Glutamatergic neuron (in vitro differentiated cells): ENCODE measurements at places on chromosomes 6 and 20.

- H3K4me3 ChIP-seq, result peak overlapping the region; percentile 95
- H3K27ac ChIP-seq, result no peak overlapping the region
- H3K36me3 ChIP-seq, result no peaks in the 10 kb centered on the region
- H3K4me1 ChIP-seq, result peaks cover 5% of the 10 kb centered on the region
- peak; percentile 40 for DNase-seq
Measured at GRCh38 chr20:1002682-1003561, 811 bp upstream of the RSPO4 start.

DNA sequence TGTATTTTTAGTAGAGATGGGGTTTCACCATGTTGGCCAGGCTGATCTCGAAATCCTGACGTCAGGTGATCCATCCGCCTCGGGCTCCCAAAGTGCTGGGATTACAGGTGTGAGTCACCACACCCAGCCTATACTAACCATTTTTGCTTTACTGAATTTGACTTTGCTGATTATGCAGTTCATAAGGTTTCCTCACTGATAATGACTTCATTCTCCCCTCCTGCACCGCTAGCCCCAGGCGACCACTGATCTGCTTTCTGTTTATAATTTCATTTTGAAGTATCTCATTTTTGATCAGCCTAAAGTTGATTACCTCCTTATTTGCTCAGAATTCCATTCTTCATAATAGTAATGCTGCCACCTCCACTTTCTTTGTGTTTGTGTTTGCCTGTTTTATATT is 48.7 kb upstream of the FAM83D start:
- H3K36me3 ChIP-seq, result peaks cover 4% of the 10 kb centered on the region
- H3K27me3 ChIP-seq, result peaks cover 3% of the 10 kb centered on the region
- peak overlapping the region; percentile 20 for H3K27ac ChIP-seq
- DNase-seq, result no peak

GRCh38 chr6:77740380-77740779 is 87.5 kb downstream of the MEI4 start:
- peaks cover 3% of the 10 kb centered on the region for H3K4me1 ChIP-seq
- H3K36me3 ChIP-seq, result peaks cover 10% of the 10 kb centered on the region
- no peak overlapping the region for H3K27ac ChIP-seq
- H3K27me3 ChIP-seq, result no peaks in the 10 kb centered on the region
- no peak overlapping the region for H3K4me3 ChIP-seq

DNA sequence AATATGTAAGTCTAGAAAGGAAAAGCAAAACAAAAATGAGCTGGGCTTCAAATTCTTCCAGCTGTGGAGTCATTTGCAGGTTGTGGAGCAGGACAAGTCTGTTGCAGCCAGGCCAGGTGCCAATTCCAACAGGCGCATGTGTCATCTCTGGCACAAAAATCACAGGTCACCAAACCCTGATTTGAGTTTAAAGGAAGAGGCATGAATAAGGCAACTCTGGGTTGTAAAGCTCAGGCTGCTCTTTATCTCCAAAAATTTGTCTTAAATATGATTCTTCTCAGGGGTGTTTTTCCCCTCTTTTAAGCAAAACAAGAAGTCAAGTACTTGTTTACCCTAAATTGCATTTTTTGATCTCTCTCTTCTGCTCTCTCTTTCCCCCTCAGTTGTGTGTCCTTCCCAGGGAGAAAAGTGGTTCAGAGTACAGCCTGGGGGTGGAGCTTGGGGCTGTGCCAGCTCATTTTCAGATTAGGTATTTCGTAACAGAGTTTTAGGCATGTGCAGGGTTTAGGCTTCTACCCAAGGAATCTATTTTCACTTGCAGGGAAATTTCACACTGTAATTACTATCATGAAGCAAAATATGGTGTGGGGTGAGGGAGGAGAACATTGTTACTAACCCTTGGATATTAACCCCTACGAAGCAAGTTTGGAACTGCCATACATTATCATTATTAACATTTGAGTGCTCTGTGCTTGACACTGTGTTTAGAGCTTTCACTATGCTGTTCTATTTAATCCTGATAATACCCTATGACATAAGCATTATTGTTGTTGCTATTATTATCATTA is 8.3 kb upstream of the NCOA3 start:
- peaks cover 1% of the 10 kb centered on the region for H3K27me3 ChIP-seq
- no peak for DNase-seq
- no peak overlapping the region for H3K27ac ChIP-seq
- no peak overlapping the region for H3K4me3 ChIP-seq
- no peaks in the 10 kb centered on the region for H3K36me3 ChIP-seq

GRCh38 chr20:9838035-9838377 is 870 bp downstream of the PAK5 start:
- no peak for DNase-seq
- H3K4me3 ChIP-seq, result peak overlapping the region; percentile 96
- no peaks in the 10 kb centered on the region for H3K36me3 ChIP-seq
- peaks cover 3% of the 10 kb centered on the region for H3K27me3 ChIP-seq

GRCh38 chr6:25218346-25218745 is 60.8 kb upstream of the CARMIL1 start:
- H3K4me1 ChIP-seq, result peaks cover 13% of the 10 kb centered on the region
- H3K4me3 ChIP-seq, result no peak overlapping the region
- no peaks in the 10 kb centered on the region for H3K36me3 ChIP-seq
- peak; percentile 27 for DNase-seq

GRCh38 chr6:127404133-127404532 is 55.1 kb downstream of the KIAA0408 start:
- DNase-seq, result no peak
- no peaks in the 10 kb centered on the region for H3K27me3 ChIP-seq
- H3K4me3 ChIP-seq, result no peak overlapping the region
- peaks cover 5% of the 10 kb centered on the region for H3K36me3 ChIP-seq
- H3K27ac ChIP-seq, result no peak overlapping the region

GRCh38 chr6:105943514-105943913 is 142.6 kb upstream of the PRDM1 start:
- no peaks in the 10 kb centered on the region for H3K27me3 ChIP-seq
- no peaks in the 10 kb centered on the region for H3K36me3 ChIP-seq
- no peak overlapping the region for H3K27ac ChIP-seq
- H3K4me3 ChIP-seq, result no peak overlapping the region

- H3K27ac ChIP-seq, result no peak overlapping the region
- H3K4me1 ChIP-seq, result no peaks in the 10 kb centered on the region
- H3K36me3 ChIP-seq, result no peaks in the 10 kb centered on the region
- H3K4me3 ChIP-seq, result no peak overlapping the region
- H3K27me3 ChIP-seq, result no peaks in the 10 kb centered on the region
Measured at GRCh38 chr6:118542184-118542952, 5.7 kb upstream of the PLN start.

DNA sequence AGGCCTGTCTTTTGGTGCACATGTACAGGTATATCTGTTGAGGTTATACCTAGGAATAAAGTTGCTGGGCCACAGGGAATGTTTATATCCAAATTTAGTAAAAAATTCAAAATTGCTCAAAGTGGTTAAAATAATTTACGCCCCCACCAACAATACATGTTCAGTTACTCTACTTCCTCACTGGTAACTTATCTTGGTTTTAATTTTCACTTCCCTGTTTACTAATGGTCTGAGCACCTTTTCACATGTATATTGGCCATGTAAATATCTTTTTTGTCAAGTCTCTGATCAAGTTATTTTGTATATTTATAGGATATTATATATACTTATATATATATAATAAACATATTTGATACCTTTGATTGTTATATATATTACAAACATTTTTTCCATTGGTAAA is 9.7 kb downstream of the PDE7B start:
- H3K36me3 ChIP-seq, result no peaks in the 10 kb centered on the region
- no peaks in the 10 kb centered on the region for H3K27me3 ChIP-seq
- no peak for DNase-seq
- H3K4me1 ChIP-seq, result no peaks in the 10 kb centered on the region

DNA sequence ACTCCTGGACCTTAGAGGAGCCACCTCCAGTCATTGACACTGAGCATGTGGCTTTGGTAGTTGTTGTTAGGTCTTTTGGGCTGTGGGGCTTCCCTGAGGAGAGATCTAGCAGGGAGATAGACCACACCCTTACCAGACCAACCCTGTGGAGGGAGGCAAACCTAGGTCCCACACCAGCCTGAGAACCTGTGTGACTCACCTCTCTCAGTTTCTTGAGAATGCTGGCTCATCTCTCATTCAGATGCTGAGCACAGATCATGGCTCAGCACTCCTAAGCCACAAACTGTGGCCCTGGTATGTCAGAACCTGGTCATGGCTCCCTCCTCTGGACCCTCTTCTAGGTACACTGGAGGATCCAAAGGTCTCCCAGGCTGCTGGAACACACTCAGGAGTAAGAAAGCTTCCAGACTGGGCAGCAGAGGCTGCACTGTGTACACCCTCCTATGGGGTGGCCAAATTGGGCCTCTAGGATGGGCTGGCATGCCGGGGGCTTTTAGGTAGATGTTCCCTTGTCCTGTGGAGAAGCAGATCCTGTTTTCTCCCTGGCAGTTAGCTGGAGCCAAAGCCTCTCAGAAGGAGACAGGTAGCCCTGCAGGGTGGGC is 1294.5 kb downstream of the KHDRBS2 start:
- no peaks in the 10 kb centered on the region for H3K27me3 ChIP-seq
- no peak overlapping the region for H3K4me3 ChIP-seq
- no peaks in the 10 kb centered on the region for H3K36me3 ChIP-seq
- no peak overlapping the region for H3K27ac ChIP-seq

- no peaks in the 10 kb centered on the region for H3K27me3 ChIP-seq
- no peaks in the 10 kb centered on the region for H3K36me3 ChIP-seq
- H3K4me1 ChIP-seq, result peaks cover 72% of the 10 kb centered on the region
- H3K4me3 ChIP-seq, result peak overlapping the region; percentile 79
- peak; percentile 20 for DNase-seq
- peak overlapping the region; percentile 95 for H3K27ac ChIP-seq
Measured at GRCh38 chr20:1376007-1376406, 16.8 kb downstream of the FKBP1A start.

GRCh38 chr20:62055106-62055861 is 10.4 kb downstream of the TAF4 start:
- no peak for DNase-seq
- peaks cover 19% of the 10 kb centered on the region for H3K4me1 ChIP-seq
- no peak overlapping the region for H3K27ac ChIP-seq
- peaks cover 11% of the 10 kb centered on the region for H3K27me3 ChIP-seq
- no peaks in the 10 kb centered on the region for H3K36me3 ChIP-seq

- H3K27me3 ChIP-seq, result no peaks in the 10 kb centered on the region
- H3K27ac ChIP-seq, result no peak overlapping the region
- H3K36me3 ChIP-seq, result no peaks in the 10 kb centered on the region
- no peaks in the 10 kb centered on the region for H3K4me1 ChIP-seq
- no peak for DNase-seq
Measured at GRCh38 chr6:105650347-105650746, 247.5 kb upstream of the PREP start.

GRCh38 chr6:28424163-28424562 is 19.1 kb downstream of the ZSCAN23 start:
- H3K4me1 ChIP-seq, result no peaks in the 10 kb centered on the region
- H3K4me3 ChIP-seq, result no peak overlapping the region
- H3K27ac ChIP-seq, result no peak overlapping the region
- no peaks in the 10 kb centered on the region for H3K27me3 ChIP-seq

- H3K36me3 ChIP-seq, result peaks cover 2% of the 10 kb centered on the region
- H3K4me1 ChIP-seq, result no peaks in the 10 kb centered on the region
- H3K27ac ChIP-seq, result no peak overlapping the region
- no peak overlapping the region for H3K4me3 ChIP-seq
Measured at GRCh38 chr6:109762166-109762565, 71.1 kb downstream of the FIG4 start.

DNA sequence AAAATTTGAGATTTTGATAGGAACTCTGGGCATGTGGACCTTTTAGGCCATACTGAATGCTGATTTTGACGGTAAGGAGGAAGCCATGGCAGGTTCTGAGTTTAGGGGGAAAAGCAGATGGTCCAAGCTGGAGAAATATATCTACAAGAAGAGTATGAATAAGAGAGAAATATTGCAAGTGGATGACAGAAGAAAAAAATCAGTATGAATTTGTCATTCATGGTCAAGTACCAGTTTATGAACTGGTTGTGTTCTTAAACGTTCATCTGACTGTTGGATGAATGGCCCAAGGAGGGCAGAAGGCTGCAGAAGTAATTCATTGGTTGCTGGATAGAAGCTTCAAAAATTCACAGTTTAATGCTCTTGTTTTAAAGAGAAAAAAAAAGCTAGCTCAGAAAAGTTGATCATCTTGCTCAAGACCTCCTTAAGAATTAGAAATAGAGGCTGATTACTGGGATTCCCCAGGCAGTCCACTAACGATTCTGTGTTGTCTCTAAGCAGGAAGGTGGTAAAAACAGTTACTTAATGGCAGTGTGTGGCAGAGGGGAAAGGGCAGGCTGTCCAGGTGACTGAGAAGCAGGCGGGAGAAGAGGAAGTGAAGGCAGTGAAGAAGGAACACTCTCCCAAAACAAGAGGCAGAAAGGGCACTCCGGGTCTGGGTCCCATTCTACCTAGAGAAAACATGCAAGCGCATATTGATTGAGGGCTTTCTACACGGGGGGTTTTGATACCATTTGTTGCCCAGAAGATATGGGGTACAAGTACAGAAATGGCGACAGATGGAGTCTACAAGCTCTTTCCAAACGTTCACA is 2.0 kb upstream of the DUSP22 start:
- peaks cover 13% of the 10 kb centered on the region for H3K4me1 ChIP-seq
- H3K36me3 ChIP-seq, result peaks cover 21% of the 10 kb centered on the region
- no peak for DNase-seq
- peaks cover 10% of the 10 kb centered on the region for H3K27me3 ChIP-seq

- no peak for DNase-seq
- H3K27ac ChIP-seq, result no peak overlapping the region
- H3K4me3 ChIP-seq, result no peak overlapping the region
- H3K27me3 ChIP-seq, result no peaks in the 10 kb centered on the region
- H3K36me3 ChIP-seq, result no peaks in the 10 kb centered on the region
Measured at GRCh38 chr20:39894067-39894466, 795.0 kb downstream of the MAFB start.

DNA sequence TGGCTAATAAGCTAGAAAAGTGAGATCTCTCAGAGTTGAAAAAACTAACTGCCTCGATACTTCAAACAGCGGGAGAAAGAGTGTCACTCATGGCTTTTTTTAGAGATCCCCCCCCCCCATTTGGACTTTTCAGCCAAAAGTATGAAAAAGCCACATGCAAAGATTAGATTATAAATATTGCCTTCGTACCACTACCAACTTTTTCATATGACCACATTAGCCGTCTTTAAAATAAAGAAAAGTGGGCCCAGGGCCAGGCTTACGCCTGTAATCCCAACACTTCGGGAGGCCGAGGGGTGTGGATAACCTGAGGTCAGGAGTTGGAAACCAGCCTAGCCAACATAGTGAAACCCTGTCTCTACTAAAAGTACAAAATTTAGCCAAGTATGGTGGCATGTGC is 4.4 kb downstream of the PGK2 start:
- H3K36me3 ChIP-seq, result no peaks in the 10 kb centered on the region
- H3K27ac ChIP-seq, result no peak overlapping the region
- H3K4me1 ChIP-seq, result no peaks in the 10 kb centered on the region
- DNase-seq, result no peak
- no peak overlapping the region for H3K4me3 ChIP-seq

GRCh38 chr6:16985513-16986284 is 116.2 kb upstream of the STMND1 start:
- H3K4me1 ChIP-seq, result no peaks in the 10 kb centered on the region
- DNase-seq, result no peak
- no peak overlapping the region for H3K27ac ChIP-seq
- H3K27me3 ChIP-seq, result no peaks in the 10 kb centered on the region

GRCh38 chr20:10635476-10636208 is 38.2 kb downstream of the JAG1 start:
- no peaks in the 10 kb centered on the region for H3K4me1 ChIP-seq
- peaks cover 2% of the 10 kb centered on the region for H3K27me3 ChIP-seq
- H3K4me3 ChIP-seq, result no peak overlapping the region
- DNase-seq, result no peak
